Esophagus squamous epithelium (tissue), 5 donors: ENCODE measurements at places on chromosomes 2 and 18.

GRCh38 chr2:83823229-83823628, 635.9 kb downstream of the SUCLG1 start:
- no peaks in the 10 kb centered on the region for H3K36me3 ChIP-seq
- DNase-seq: no peak
- H3K27ac ChIP-seq: no peak overlapping the region
- no peaks in the 10 kb centered on the region for H3K27me3 ChIP-seq
- no peak overlapping the region for H3K4me3 ChIP-seq

DNA sequence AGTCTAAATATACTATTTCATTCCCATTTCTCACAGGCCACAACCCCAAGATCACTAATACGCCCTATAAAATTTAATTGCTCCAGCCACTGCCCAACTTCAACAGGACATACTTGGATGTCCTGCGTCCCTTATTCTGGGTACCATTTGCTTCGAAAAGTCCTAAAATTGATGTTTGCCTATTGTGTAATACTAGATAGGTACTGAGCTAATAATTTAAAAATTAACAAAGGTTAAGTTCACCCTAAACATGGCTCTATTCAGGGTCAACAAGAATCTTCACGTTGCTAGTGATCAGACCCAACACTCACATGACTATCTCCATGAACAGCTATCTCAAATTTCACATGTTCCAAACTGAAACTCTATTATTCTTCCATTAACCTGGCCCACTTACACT, 296.4 kb upstream of the RND3 start:
- DNase-seq: no peak
- H3K36me3 ChIP-seq: no peaks in the 10 kb centered on the region
- H3K4me3 ChIP-seq: no peak overlapping the region
- no peaks in the 10 kb centered on the region for H3K27me3 ChIP-seq
- peaks cover 1% of the 10 kb centered on the region for H3K4me1 ChIP-seq

DNA sequence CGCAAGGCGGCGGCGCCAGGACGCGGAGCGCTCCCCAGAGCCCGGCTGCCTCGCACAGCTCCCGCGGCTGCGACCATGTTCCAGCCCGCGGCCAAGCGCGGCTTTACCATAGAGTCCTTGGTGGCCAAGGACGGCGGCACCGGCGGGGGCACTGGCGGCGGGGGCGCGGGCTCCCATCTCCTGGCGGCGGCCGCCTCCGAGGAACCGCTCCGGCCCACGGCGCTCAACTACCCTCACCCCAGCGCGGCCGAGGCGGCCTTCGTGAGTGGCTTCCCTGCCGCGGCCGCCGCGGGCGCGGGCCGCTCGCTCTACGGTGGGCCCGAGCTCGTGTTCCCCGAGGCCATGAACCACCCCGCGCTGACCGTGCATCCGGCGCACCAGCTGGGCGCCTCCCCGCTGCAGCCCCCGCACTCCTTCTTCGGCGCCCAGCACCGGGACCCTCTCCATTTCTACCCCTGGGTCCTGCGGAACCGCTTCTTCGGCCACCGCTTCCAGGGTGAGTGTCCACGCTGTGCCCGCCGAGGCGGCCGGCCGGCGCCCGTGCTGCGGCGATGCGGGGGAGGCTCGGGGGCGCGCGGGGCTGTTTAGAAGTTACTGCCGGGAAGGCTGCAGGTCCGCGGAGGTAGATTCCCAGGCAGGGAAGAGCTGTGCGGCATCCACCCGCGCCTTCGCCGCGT, 696 bp downstream of the EMX1 start:
- H3K27me3 ChIP-seq: peaks cover 100% of the 10 kb centered on the region
- H3K4me3 ChIP-seq: peak overlapping the region; percentile 48
- no peaks in the 10 kb centered on the region for H3K36me3 ChIP-seq

DNA sequence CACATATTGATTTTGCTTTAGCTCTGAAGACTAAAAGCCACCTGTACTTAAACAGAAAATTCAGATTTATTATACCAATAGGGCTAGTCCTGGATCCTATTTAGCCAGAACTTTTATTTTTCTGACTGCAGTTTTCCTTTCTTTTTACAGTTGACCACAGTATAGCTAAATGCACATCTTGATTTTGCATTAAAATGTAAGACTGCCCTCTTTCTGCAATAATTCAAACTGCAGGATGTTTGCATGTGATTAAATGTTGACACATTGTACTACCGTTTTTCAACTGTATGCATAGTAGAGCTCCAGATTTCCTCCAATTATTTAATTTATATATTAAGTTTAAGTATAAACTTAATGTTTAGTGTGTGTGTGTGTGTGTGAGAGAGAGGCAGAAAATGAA, 1262.9 kb downstream of the SUCLG1 start:
- H3K4me1 ChIP-seq: no peaks in the 10 kb centered on the region
- no peaks in the 10 kb centered on the region for H3K36me3 ChIP-seq
- no peak overlapping the region for H3K27ac ChIP-seq
- H3K27me3 ChIP-seq: no peaks in the 10 kb centered on the region

GRCh38 chr2:83531206-83531826, 927.8 kb downstream of the SUCLG1 start:
- no peak for DNase-seq
- no peaks in the 10 kb centered on the region for H3K36me3 ChIP-seq
- no peak overlapping the region for H3K4me3 ChIP-seq
- H3K27ac ChIP-seq: no peak overlapping the region
- no peaks in the 10 kb centered on the region for H3K27me3 ChIP-seq
- H3K4me1 ChIP-seq: no peaks in the 10 kb centered on the region

DNA sequence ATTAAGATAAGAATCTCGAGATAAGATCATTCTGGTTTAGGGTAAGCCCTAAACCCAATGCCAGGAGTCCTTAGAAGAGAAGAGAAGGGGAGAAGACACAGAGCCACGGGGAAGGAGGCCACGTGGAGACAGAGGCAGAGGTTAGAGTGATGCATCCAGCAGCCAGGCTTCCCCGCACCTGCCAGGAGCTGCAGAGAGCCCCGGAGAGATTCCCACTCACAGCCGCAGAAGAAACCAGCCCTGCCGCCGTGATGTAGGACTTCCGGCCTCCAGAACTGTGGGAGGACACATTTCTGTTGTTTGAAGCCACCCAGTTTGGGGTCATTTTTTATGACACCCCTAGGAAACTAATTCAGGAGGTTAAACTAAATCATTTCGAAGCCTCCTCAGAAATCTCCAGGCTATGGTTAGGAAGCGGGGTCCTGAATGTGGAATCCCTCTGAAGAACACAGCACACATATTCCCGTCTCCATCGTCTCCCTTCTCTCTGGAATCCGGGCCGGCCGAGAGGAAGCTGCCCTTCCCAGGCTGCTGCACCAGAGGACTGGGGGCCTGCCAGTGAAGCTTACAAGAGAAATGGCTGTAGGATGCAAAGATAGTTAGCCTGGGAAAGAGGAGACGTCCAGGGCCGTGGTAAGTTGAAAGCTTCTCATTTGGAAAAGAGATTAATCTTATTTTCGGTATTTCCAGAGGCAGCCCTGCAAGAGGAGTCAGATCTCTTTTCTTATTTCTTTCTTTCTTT, 156.6 kb downstream of the TWIST2 start:
- H3K27me3 ChIP-seq: peaks cover 71% of the 10 kb centered on the region
- no peak overlapping the region for H3K27ac ChIP-seq
- no peaks in the 10 kb centered on the region for H3K36me3 ChIP-seq
- no peak for DNase-seq
- peaks cover 8% of the 10 kb centered on the region for H3K4me1 ChIP-seq

DNA sequence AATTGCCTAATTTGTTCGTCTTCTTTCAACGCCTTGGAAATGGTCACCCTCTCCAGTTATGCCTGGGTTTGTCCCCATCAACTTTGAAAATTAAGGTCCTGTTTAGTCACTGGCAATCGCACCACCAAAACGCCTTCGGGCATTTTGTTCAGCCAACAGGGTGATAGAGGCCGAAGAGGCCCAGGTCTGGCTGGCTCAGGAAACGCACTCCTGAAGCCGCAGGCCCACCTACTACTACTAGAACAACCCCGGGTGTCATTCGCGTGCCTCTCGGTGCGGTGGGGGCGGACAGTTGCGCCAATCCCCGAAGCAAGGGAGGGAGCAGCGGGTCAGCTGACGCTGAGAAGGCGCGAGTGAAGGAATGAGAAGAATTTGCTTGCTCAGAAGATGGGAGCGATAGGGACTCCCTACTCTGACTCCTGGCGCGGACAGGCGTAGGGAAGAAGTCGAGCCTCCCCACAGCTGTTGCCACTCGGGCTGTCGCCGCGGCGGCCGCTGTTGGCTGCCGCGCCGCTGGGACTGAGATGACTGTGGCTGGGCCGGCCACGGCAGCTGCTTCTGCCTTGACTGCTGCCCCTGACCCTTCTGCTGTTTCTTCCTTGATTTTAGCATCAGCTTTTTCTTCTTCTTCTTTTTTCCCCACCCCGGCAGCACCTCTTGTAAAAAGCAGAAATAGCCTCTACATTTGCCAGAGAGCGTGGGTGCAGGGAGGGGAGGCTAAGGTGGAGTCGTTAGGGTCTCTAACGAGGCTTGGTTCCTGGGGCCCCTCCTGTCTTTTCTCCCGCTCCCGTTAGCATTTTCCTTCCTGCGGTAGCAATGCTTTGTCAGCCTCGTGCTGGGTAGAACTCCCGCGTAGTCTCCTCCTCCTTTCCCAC, 387.6 kb downstream of the FIGN start:
- H3K27ac ChIP-seq: peak overlapping the region; percentile 75
- H3K4me3 ChIP-seq: peak overlapping the region; percentile 12
- H3K4me1 ChIP-seq: peaks cover 11% of the 10 kb centered on the region
- no peak for DNase-seq
- H3K27me3 ChIP-seq: no peaks in the 10 kb centered on the region

DNA sequence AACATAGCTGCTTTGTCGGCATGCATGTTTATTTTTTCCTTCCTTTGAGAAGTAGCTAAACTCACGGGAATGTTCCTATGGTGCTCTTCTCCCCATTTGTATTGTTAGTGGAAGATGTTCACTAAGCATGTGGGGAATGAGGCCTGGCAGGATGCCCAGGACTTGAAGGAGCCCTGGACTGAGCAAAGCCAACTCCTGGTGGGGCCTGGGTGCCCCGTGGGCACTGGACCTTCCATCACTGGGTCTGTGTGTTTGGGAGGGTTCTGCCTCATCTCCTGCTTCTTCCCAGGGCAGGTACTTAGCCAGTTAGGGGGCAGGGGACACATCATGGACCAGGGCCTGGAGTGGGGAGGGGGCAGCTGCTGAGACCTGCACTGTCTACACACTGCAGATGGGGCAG, 49.3 kb downstream of the ACAA2 start:
- H3K27ac ChIP-seq: no peak overlapping the region
- no peaks in the 10 kb centered on the region for H3K4me1 ChIP-seq
- H3K4me3 ChIP-seq: no peak overlapping the region
- H3K36me3 ChIP-seq: no peaks in the 10 kb centered on the region
- H3K27me3 ChIP-seq: no peaks in the 10 kb centered on the region

GRCh38 chr2:46144133-46144800, 152.9 kb upstream of the EPAS1 start:
- peaks cover 11% of the 10 kb centered on the region for H3K4me1 ChIP-seq
- H3K27ac ChIP-seq: no peak overlapping the region
- H3K27me3 ChIP-seq: no peaks in the 10 kb centered on the region
- no peak for DNase-seq
- peaks cover 27% of the 10 kb centered on the region for H3K36me3 ChIP-seq
- H3K4me3 ChIP-seq: no peak overlapping the region

- H3K27me3 ChIP-seq: no peaks in the 10 kb centered on the region
- H3K27ac ChIP-seq: peak overlapping the region; percentile 56
- no peak for DNase-seq
- peaks cover under 1% of the 10 kb centered on the region for H3K4me1 ChIP-seq
- no peaks in the 10 kb centered on the region for H3K36me3 ChIP-seq
Observed at GRCh38 chr18:63137999-63138435, 181.6 kb downstream of the BCL2 start.

DNA sequence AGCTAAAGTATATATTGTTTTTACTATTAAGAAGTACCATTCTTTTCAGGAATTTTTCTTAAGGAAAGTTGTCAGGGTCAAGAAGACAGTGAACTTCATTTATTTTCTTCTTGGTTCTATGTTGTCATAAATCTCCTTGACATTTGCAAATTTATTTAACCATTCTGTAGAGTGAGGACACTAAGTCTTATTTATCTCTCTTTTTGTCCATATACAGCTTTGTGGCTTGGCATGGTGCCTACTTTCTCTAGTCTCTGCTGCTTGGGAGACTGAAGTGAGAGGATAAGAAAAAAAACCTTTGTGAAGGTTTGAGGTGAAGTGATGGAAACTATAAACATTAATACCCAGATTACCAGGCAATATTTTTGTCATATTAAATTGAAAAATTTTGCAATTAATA, 1389.4 kb downstream of the SUCLG1 start:
- H3K4me1 ChIP-seq: no peaks in the 10 kb centered on the region
- H3K36me3 ChIP-seq: no peaks in the 10 kb centered on the region
- H3K27me3 ChIP-seq: no peaks in the 10 kb centered on the region
- no peak overlapping the region for H3K27ac ChIP-seq

DNA sequence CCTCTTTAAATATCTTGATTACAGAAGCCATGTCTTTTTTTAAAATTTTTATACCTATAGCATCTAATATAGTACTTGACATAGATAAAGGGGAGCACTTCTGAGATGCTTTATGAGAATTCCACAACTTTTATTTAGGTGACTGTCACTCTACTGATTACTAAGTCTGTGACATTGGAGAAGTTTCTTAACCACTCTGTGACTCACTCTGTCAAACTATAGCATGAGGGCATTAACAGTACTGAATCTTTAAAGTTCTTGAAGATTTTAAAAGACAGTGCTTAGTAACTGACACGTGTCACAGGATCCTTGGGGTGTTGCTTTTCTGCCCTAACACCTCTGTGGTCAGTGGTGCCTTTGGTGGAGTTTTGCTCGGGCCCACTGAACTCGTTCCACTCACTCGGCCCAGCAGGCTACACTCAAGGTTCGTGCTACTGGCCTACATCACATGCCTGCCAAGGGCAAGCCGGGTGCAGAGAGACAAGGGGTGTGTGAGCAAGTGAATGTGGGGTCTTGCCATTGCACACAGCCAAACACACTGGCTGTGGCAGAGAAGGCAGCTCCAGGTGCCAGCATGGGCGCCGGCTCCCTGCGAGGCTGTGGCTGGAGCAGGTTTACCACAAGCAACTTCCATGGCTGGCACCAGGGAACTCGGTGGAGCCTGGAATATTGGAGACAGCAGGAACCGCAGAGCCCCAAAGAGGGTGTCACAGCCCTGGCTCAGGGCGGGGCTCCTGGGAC, 734.0 kb upstream of the CDH7 start:
- no peak for DNase-seq
- no peaks in the 10 kb centered on the region for H3K36me3 ChIP-seq
- H3K27me3 ChIP-seq: no peaks in the 10 kb centered on the region
- H3K4me1 ChIP-seq: no peaks in the 10 kb centered on the region
- no peak overlapping the region for H3K4me3 ChIP-seq

DNA sequence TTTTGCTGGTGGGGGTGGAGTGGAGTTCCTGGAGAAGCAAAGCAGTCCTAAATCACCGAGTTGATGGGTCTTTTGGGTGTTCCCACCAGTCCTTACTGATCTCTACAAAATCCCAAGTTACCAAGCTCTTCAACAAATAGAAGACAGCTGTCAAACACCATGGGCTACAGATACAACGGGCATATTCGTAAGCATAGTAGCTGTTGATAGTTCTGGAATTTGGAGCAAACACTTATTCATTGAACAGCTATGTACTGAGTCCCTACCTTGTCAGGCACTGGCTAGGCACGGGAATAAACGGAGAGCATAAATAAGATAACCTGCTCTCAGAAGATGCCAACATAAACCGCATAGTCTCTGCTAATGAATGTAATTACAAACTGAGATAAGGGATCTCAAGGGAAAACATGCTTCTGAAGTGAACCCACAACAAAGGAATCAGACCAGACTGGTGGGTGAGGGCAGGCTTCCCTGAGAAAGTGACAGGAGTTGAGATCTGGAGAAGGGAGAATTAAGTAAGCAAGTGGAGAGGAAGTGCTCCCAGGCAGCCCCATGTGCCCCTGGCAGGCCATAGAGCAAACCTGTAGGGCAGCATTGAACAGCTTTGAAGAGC, 947 bp upstream of the ANKRD44 start:
- no peaks in the 10 kb centered on the region for H3K36me3 ChIP-seq
- H3K27me3 ChIP-seq: no peaks in the 10 kb centered on the region
- peaks cover 6% of the 10 kb centered on the region for H3K4me1 ChIP-seq
- DNase-seq: no peak
- peak overlapping the region; percentile 69 for H3K4me3 ChIP-seq
